ENCODE measurements at places on chromosomes 3 and 15. TPM values are rescaled to one million over a fixed set of nuclear protein-coding genes. Genes with fewer than 3 reads are reported as not detected.

Gene SAMMSON
- not detected for total RNA-seq

Gene MESP2
- total RNA-seq = 1.3 TPM

Gene RLBP1
- not detected for total RNA-seq

Gene STRIT1
- not detected for total RNA-seq

Gene KAT2B
- total RNA-seq = 3.7 TPM

Gene DUOXA2
- not detected for total RNA-seq

Gene SLCO2A1
- 3.0 TPM for total RNA-seq

Gene NANOGP8
- not detected for total RNA-seq

Gene MEIS2
- 25.4 TPM for total RNA-seq

Gene LRRIQ4
- total RNA-seq = not detected

Gene GHRL
- total RNA-seq = not detected

Gene LRRN1
- total RNA-seq = 0.17 TPM

Gene ZFYVE19
- 32.3 TPM for total RNA-seq

Gene GUCA1C
- total RNA-seq = not detected

Gene CCR8
- not detected for total RNA-seq

Gene ULK3
- 14.5 TPM for total RNA-seq

Gene TMEM45A
- total RNA-seq = 13.2 TPM

Gene IQCB1
- total RNA-seq = 14.1 TPM

Gene DGKG
- 0.50 TPM for total RNA-seq

Gene DPPA2
- not detected for total RNA-seq

Gene PCOLCE2
- total RNA-seq = 1.5 TPM

Gene H1-8
- total RNA-seq = not detected

Gene CADPS
- 0.50 TPM for total RNA-seq

Gene P2RY13
- total RNA-seq = not detected

Gene ZNF80
- total RNA-seq = not detected

Gene STAB1
- total RNA-seq = 0.50 TPM

Gene MED12L
- 0.17 TPM for total RNA-seq

Gene CCNDBP1
- total RNA-seq = 47.7 TPM

Gene KIAA1143
- total RNA-seq = 17.0 TPM

Gene FANCD2OS
- total RNA-seq = not detected

Gene CPB1
- total RNA-seq = 0.15 TPM

Gene RPL39L
- 63.9 TPM for total RNA-seq

Gene STARD9
- total RNA-seq = 2.2 TPM

Gene CRABP1
- not detected for total RNA-seq

Gene TNFAIP8L3
- 2.1 TPM for total RNA-seq

Gene SKOR1
- total RNA-seq = not detected

Gene TGM5
- total RNA-seq = not detected

Gene NRROS
- total RNA-seq = under 0.01 TPM

Gene FHIT
- 0.50 TPM for total RNA-seq

Gene CACNA2D3
- not detected for total RNA-seq
